ENCODE measurements at places on chromosomes 4 and X.
A peak's percentile ranks its signal among the peaks of the same experiment; 100 is the strongest.

- DNase-seq, result no peak
Measured at GRCh38 chr4:136002316-136002715, 1530.0 kb downstream of the PCDH18 start.

DNA sequence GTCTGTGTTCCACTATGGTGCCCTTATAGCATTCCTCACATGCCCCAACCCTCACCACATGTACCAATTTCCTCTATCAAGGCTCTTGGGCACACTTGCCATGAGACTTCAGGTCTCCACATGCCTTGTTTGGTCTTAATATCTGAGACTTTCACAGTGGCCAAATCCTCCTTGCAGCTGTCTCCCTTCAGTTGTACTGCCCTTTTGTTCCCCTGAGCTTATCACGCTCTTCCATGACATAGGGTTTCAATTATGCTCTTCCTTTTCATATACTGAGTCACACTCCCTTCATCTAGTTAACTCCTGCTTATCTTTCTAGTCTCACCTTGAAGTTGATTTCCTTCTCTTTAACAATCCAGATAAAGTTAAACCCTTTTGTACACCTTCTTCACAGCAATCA lies 212.9 kb downstream of the PDHA2 start:
- DNase-seq, result no peak

GRCh38 chrX:24005028-24005427 lies 22.0 kb downstream of the KLHL15 start:
- no peak for DNase-seq

DNA sequence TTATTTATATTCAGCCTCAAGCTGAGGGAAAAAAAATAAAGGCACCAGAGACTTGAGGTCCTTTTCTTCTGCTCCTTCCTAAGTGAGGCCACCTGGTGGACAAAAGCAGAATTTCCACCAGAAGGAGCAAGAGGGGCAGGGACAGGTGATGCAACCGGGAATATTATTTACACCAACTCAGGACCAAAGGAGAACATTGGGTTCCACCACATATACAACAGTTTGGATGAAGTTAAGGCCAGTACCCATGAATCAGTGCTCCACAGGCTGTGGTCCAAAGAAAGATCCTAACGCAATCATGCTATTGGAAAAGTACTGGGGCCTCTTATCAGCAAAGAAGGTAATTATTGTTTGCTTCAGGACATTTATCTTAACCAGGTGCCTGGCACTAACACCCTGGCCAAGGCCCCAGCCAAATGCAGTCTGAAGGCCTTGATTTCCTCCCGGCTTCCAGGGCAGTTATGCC lies 57.4 kb downstream of the TSC22D3 start:
- DNase-seq, result peak; percentile 78

GRCh38 chrX:31523884-31524536 lies 452.2 kb upstream of the FTHL17 start:
- no peak for DNase-seq

- peak; percentile 75 for DNase-seq
Measured at GRCh38 chr4:2469192-2469984, 482 bp downstream of the RNF4 start.

- DNase-seq, result no peak
Measured at GRCh38 chr4:46389301-46389775, 590 bp downstream of the GABRA2 start.

GRCh38 chr4:155676430-155676825 lies 9.8 kb downstream of the GUCY1A1 start:
- DNase-seq, result no peak

- DNase-seq, result no peak
Measured at GRCh38 chr4:5932035-5932568, 39.2 kb upstream of the CRMP1 start.

DNA sequence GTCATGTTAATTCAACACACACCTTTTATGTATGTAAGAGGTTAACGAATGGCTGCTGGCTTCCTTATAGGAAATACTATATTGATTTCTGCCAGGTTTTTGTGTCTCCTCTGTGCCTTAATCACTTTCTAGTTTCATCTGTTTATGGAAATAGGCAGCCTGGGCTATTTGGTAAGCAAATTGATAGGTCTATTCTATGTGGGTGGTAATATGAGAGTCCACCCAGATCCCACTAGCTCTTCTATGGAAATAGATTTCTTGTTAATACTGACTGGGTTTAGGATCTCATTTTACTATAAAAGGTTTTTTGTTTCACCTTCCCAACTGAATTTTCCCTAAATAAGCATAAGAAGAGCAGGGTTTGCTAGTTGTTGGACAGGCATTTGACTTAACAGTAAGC lies 4.1 kb downstream of the BMX start:
- DNase-seq, result no peak

- DNase-seq, result no peak
Measured at GRCh38 chr4:2296631-2297601, 35.0 kb upstream of the MXD4 start.

Measured in CD4-positive, alpha-beta T cell treated with Interleukin-1 beta for 1 hour (primary cell).